ENCODE measurements at places on chromosomes 5 and 9.

GRCh38 chr5:171387970-171388815 lies 544 bp downstream of the NPM1 start:
- peak; percentile 76 for DNase-seq

DNA sequence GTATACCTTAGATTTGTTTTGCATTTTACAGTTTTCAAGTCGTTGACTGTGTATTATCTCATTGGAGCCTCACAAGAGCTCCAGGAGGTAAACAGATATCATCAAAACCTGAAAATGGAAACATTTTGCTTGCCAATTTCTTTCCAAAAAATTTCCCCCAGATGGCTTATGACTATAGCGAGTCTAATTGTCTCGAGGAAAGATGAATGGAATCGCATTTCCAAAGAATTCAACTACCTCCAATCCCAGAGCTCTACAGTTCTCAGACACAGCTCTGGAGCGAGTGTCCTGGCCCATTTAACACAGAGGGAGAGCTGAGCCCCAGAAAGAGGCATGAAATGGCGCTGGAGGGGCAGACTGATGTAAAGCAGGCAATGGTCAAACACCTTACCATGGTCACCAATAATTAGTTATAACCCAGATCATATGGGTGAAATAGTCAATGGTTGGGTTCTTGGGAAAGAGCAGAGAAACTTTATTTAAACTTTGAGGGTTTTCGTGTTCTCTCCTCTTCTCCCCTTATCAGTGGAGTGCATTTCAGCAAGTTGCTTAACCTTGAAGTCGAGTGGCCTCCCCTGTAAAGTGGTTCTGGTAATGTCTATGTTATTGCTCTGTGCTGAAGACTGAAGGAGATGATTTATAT lies 168.2 kb downstream of the ZDHHC21 start:
- no peak for DNase-seq

DNA sequence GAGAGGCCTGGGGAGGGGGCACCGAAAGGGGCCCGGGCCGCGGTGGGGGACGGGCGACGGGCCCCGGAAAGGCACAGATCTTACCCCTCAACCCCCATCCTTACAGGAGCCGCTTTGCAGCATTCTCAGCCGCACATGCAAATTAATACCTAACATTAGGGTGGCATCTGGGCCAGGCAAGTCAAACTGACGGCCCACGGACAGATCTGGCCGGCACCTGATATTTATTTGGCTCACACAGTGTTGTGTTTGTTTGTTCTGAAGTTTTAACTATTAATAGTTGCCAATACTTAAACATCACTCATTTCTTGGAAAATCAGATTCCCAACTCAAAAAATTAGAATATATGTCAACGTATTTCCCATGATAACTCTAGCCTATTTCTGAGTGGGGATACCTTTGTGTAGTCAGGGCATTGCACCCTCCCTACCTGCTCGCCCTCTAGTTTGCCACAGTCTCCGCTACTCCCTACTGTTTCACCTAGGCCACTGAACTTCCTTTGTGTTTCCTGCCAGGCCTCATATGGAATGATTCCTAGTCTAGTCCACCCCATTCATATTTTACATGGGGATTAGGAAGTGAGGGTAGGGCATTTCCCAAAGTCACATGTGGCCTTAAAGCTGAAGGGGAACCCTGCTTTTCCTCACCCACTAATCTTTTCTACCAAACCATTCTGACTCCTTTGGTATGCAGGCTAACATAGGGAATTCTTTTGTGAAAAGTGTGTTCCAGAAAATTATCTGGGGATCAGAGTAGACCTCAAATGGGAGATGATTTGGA lies 71.9 kb upstream of the LARP1 start:
- DNase-seq = no peak

DNA sequence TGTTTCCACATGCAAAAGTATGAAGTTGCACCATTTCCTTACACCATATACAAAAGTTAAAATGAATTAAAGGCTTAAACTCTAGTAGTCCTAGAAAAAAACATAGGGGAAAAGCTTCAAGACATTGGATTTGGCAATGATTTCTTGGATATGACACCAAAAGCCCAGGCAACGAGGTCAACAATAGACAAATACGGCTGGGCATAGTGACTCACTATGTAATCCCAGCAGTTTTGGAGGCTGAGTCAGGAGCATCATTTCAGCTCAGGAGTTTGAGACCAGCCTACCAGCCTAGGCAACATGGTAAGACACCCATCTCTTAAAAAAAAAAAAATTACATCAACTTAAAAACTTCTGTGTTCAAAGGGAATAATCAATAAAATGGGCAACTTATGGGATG lies 30.9 kb upstream of the SREK1 start:
- DNase-seq = no peak

GRCh38 chr9:110048403-110048975 lies 159.5 kb downstream of the C9orf152 start:
- DNase-seq = peak; percentile 67

DNA sequence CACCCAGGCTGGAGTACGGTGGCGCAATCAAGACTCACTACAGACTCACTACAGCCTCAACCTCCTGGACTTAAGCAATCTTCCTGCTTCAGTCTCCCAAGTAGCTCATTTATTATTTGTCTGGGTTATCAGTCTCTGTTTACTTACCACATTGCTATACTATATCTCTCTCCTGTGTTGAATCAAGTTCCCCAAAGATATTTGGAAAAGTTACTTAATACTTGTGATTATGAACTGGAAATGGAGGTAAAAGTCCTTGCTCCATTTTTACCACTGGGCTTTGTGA lies 55.6 kb downstream of the ANGPTL2 start:
- no peak for DNase-seq

GRCh38 chr9:124339603-124340146 lies 75.6 kb downstream of the PSMB7 start:
- DNase-seq = no peak

DNA sequence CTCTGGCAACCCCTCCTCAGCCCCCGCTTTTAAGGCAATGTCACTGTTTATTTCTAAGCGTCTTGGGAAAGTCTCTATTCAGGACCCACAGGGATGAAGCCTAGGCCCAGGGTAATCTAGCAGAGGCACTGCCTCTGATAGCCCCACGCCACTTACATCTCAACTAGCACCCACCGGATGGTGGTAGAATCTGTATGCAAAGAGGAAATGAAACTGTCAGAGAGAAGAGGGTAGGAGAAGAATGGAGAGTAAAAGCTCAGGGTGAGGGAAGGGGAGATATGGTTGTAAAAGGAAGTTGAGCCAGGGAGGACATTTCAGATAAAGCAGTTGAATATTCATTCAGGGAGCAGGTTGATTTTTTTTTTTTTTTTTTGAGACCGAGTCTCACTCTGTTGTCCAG lies 3.0 kb downstream of the FRRS1L start:
- DNase-seq = no peak

- no peak for DNase-seq
Observed at GRCh38 chr5:165000479-165001190, 1495.2 kb downstream of the MAT2B start.

- peak; percentile 16 for DNase-seq
Observed at GRCh38 chr9:113155911-113156588, 5.2 kb downstream of the SLC31A2 start.

GRCh38 chr5:62268234-62268633 lies 37.8 kb upstream of the KIF2A start:
- DNase-seq = no peak

DNA sequence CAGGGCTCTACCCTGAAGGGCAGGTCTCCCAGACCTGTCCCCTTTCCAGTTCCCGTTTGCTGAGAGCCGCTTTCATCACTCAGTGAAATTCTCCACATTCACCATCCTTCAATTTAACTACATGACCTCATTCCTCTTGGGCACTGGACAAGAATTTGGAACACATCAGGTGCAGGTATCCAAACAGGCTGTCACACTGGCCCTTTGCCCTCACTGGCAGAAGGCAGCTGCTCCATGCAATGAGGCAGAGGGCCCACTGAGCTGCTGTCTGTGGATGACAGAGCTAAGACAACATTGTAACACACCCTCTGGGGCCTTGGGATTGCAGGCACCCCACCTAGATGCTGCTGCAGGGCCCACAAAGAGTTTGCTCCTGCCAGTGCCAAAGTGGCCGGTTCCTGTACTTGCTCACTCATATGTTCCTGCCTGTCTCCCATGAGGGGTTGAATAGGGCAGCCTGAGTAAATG lies 55.1 kb downstream of the ACTL7B start:
- no peak for DNase-seq

- DNase-seq = peak; percentile 43
Observed at GRCh38 chr5:109691996-109692395, 2.3 kb downstream of the MAN2A1 start.

GRCh38 chr5:98424681-98425450 lies 348.6 kb upstream of the RGMB start:
- DNase-seq = no peak

GRCh38 chr5:146794326-146795029 lies 84.1 kb downstream of the PPP2R2B start:
- peak; percentile 35 for DNase-seq

GRCh38 chr9:89359751-89360261 lies 41.5 kb downstream of the SECISBP2 start:
- no peak for DNase-seq

- no peak for DNase-seq
Observed at GRCh38 chr9:21837501-21837900, 35.1 kb downstream of the MTAP start.

DNA sequence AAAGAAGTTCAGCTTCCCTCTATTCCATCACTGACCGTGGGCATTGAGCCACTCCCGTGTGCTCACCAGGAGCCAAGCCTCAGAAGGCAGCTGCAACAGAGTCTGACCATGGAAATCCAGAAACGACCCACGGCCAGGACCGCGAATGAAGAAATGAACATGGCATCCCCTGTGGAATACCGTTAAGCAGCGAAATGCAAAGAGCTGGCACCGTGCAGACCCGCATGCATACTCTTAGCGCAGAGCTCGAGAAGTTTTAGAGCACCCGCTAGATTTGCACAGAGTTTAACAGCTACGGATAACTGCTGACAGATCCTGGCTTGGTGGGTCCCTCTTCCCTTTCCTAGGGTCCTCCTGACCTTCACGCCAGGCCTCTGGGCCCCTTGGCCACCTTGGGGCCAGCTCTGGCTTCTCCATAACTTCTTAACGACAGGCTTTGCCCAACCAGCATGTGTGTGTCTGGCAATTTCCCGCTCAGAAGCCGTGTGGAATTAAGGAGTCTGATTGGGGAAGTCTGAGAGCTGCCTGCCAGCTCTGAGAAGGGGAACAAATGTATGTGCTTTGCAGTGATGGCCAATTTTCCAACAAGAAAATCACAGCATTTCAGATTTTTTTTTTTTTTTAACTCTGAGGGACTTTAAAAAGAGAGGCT lies 75.3 kb upstream of the COL5A1 start:
- no peak for DNase-seq

DNA sequence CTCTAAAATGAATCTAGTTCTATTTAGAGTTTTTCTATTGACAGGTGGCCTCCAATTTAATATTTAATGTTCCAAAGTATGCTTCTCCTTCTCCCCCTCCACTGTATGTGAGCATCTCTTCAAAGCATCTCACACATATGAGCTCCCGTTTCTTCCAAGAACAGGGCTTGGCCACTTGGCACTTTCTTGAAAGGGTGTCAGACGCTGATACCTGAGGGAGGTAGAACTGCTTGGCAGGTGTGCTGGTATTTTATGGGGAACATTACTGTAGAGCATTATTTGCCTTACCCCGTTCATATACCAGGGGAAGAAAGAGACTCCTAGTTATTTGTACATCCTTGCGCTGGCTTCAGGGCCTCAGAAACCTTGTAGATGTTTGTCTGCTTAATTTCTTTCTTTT lies 1.9 kb downstream of the RCL1 start:
- no peak for DNase-seq

DNA sequence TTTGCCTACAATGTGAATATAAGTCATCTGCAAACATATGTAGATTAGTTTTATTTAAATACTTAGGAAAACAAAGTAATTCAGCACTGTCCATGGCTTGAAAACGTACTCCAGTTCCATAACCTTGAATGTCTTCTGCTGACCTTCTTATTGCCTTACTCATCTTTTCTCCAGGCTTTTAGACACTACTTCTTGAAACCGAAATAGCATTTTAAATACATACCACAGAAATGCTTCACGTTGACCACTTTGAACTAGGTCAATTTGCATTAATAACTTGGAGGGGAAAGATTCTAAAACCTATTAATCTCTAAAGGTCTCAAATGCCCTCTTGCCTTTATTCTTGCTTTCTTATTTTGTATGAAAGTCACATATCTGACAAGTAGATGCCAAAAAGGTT lies 995.4 kb upstream of the ACO1 start:
- DNase-seq = no peak

- no peak for DNase-seq
Observed at GRCh38 chr5:88677376-88677895, 205.5 kb downstream of the MEF2C start.

DNA sequence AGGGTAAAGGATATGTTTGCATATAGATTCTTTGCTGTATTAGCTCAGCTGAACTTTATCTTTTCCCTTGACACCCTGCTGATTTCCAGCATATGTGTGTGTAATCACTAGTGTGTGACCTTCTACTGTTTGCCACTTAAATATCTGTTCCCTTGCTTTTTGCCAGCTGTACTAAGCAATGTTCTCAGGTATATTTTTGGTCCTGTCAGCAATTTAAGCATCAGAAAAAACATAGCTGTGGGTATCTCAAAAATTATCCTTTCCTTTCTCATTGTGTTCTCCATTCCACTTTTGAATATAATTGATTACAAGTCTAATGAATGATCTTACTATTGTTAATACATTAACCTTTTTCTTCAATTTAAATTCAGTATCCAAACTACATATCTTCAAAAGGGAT lies 59.2 kb upstream of the CDH10 start:
- DNase-seq = no peak

DNA sequence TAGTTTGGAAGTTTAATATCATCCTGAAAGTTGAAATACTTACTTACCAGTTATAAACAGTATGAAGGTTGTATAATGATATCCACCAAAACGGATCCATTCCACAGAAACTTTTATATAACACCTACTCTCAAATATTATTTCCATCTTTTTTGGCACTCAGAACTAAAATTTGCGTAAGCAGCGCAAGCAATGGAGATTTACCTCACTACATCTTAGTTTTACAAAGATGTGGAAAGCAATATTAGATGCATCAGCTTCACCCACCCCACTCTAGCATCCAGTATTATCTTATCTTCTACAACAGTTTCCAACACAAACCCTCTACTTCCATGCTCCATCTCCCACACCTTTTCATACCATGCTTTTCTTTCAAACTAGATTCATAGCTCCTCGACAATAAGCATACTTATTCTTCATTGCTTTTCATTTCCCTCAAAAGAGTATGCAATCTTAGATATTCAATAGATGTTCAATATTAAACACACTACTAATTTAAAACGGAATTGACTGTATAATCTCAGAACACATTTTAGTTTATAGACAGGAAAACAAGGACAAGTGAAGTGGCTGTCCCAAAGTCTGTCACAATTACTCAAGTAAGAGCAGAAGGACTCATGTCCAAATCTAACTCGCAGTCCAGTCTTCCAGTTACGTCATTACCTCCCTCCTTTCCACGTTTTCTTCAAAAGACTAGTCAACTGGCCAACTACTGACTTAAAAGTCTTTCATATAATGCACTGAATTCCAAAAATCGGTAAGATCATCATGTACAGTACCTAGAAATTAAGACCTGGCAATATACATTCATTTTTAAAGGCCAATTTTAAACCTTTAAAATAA lies 2.2 kb downstream of the PPP2CA start:
- DNase-seq = no peak

GRCh38 chr5:143431789-143432188 lies 28.3 kb upstream of the NR3C1 start:
- no peak for DNase-seq

- no peak for DNase-seq
Observed at GRCh38 chr5:129760636-129761325, 12.9 kb downstream of the MINAR2 start.

- DNase-seq = no peak
Observed at GRCh38 chr5:2983583-2984300, 232.3 kb upstream of the IRX2 start.
